H54 (cell line): ENCODE measurements at places on chromosomes 13 and 19.

DNA sequence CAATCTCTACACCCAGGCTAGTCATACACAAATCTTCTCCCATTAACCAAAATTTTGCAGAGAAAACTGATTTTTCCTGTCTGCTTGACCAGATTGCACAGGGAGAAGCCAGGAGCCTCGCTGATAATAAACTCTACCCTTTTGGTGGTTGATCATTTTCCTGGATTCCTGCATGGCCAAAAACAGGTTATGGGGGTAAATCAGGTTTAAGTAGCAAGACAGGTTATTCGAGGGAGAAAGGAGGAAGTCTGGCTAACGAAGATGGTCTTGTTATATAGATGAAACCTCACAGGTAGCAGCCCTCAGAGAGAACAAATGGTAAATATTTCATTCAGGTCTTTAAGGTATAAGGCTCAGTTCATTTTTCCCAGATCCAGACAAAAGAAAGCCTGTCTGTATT is 16.0 kb upstream of the CEACAM6 start:
- DNase-seq, result no peak

DNA sequence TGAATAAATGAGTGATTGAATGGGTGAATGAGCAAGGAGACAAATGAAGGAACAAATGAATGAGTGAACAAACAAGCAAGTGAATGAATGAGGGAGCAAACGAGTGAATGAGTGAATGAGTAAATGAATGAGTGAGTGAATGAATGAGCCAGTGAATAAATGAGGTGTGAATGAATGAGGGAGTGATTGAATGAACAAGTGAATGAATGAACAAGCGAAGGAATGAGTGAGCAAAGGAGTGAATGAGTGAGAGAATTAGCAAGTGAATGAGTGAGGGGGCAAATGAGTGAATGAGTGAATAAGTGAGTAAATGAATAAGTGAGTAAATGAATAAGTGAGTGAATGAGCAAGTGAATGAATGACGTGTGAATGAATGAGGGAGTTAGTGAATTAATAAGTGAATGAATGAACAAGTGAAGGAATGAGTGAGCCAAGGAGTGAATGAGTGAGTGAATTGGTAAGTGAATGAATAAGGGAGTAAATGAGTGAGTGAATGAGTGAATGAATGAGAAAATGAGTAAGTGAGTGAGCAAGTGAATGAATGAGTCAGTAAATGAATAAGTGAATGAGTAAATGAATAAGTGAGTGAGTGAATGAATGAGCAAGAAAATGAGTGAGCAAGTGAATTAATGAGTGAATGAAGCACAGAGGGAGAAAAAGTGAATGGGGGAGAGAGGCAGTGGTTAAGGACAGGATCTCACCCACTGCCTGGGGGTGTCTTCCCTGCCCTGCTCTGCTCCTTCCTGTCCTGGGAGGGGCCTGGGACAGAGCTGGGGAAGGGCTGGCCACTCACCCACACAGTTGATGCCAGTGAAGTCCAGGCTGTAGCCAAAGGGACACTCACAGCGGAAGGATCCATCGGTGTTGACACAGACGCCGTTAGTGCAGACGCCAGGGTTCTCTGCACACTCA is 36.4 kb downstream of the CCL25 start:
- no peak for DNase-seq

DNA sequence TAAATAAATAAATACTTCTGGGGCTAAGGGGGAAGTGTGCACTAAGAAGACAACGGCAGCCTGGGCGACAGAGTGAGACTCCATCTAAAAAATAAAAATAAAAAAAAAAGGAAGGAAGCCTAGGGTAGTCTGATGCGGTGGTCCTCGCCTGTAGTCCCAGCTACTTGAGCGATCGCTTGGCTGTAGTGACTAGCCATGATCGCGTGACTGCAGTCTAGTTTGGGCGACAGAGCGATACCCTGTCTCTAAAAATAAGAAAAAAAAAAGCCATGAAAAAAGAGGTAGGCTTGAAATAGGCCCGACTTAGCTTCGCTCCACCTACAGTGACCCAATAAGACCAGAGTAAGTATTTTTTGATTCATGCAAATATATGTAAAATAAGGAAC is 661 bp upstream of the BABAM1 start:
- no peak for DNase-seq

DNA sequence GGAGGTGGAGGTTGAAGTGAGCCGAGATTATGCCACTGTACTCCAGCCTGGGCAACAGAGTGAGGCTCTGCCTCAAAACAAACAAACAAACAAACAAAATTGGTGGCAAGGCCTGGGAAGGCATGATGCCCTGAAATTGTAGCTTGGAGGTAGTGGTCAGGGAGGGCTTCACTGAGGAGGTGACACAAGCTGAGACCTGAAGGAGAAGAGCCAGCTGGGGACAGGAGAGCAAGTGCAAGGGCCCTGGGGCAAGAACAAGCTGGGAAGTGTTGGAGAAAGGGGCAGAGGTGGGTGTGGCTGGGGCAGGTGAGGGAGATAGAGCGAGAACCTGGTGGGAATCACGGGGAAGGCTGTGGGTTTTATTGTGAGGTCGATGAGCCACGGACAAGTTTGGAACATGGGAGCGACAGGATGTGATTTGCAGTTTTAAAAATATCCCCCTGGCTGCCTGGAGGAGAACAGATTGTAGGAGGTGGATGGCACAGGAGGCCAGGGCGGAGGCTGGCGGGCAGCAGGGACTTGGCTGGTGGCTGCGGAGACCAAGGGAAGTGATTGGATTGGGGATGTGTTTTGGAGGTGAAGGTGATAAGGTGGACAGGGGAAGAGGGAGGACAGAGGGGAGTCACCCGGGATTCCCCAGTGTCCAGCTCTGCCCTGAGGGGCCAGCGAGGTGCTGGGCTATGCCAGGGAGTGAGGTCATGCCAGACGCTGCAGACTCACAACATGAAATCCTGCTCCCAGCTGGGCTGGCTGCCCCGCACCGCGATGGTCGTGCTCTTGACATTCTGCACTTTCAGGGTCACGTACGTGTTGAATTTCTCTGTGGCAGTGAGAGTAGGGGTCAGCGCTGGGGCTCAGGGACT is 14.0 kb downstream of the UNC13A start:
- no peak for DNase-seq

DNA sequence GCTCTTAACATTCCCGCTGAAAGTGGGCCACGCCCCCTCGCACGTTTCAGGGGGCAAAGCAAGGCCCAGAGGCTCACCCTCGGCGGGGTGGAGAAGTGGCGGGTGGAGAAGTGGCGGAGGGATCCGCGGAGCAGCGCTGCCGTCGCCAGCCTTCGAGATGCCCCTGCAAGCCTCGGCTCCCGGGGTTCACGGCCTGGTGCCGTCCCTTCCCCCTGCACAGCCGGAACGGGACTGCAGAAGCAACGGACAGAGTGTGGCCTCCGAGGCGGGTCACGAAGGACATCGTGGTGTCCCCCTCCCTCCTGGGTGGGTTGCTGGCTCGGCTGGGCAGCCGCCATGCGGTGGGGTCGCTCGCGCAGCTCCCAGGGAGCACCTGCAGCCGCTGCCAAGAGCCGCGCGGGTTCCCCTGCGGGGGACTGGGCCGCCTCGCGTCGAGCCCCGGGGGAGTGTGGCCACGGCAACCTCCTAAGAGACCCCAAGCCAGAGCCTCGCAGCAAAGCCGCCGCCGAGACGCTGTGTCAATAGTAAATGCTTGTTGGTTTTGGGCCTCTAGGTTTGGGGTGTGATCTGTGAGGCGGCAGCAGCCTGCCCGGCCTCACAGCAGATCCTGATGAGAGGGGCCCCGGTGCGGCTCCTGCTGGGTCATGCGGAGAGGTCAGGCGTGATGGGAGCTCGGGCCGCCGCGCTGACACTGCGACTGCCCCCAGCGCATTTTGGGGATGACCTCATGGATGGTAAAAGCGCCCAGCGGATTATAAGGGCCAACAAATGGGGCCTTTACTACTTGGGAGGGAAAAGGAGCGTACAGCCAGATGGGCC is 5.5 kb downstream of the TPGS1 start:
- no peak for DNase-seq

DNA sequence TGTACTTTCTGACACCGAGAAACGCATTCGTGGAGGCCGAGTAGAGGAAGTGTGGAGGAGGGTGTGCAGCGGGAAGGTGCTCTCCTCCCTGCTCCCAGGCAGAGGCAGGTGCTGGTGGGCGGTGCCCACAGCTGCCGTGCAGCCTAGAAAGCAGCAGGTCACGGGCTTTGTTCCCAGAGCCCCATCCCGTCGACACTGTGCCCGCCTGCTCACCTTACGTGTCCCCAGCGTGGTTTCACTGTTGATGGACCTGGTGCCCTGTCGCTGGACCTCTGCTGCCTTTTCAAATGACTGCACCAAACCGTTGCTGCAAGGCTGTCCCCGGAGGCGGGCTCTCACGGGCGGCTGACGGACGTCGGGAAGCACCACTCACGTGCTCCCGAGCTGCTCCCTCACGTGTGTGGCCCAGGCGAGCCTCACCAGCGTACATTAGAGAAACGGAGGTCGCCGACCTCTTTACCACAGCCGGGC is 20.8 kb downstream of the PLEKHJ1 start:
- DNase-seq, result no peak

- no peak for DNase-seq
These were observed 465.3 kb downstream of the COG6 start for GRCh38 chr13:40120781-40121180.

DNA sequence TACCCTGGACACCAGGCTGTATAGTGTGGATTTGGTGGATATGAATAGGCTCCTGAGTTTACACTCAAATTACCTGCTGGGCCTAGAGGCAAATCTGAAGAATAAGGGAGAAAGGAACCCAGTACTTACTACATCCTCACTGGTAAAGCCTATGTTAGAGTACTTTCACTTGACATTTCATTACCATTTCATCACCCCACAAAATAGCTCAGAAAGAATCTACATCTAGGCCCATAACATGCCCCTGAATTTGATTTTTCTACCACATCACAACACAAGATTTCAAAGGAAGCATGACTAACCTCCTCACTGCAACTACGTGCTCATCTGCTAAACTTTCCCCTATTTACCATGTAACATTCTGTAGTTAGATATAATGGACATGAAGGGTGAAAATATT is 43.3 kb downstream of the VWA8 start:
- DNase-seq, result no peak

GRCh38 chr19:33468361-33469170 is 53.0 kb downstream of the PEPD start:
- DNase-seq, result peak; percentile 56

- DNase-seq, result no peak
These were observed 156.9 kb downstream of the DLEU7 start for GRCh38 chr13:50686551-50686950.

DNA sequence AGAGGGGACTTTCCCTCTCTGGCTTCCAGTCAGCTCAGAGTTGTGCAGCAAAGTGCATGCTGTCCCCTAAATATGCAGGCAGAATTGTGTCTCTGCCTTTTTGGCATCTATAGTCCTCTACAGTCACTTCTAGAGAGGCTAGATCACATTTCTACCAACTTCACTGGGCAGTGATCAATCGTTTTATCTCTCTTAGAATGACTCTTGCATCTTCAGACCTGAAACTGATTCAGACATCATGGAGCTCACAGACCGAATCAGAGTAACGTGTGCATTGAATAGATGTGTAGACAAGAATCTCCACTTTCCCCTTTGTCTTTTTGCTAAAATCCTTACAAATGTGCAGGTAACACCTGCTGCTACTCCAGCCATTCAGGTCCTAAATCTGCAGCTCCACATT is 6.2 kb downstream of the ZNF253 start:
- DNase-seq, result no peak

DNA sequence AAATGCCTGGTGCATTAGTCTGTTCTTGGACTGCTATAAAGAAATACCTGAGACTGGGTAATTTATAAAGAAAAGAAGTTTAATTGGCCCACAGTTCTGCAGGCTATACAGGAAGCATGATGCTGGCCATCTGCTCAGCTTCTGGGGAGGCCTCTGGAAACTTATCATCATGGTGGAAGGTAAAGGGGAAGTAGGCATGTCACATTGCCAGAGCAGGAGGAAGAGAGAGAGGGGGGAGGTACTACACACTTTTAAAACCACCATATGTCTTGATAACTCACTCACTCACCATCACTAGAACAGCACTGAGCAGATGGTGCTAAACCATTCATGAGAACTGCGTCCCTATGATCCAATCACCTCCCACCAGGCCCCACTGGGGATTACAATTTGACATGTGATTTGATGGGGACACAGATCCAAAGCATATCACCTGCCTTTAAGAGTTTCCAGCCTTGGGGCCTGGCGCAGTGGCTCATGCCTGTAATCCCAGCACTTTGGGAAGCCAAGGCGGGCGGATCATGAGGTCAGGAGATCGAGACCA is 219.0 kb downstream of the KATNAL1 start:
- DNase-seq, result no peak

DNA sequence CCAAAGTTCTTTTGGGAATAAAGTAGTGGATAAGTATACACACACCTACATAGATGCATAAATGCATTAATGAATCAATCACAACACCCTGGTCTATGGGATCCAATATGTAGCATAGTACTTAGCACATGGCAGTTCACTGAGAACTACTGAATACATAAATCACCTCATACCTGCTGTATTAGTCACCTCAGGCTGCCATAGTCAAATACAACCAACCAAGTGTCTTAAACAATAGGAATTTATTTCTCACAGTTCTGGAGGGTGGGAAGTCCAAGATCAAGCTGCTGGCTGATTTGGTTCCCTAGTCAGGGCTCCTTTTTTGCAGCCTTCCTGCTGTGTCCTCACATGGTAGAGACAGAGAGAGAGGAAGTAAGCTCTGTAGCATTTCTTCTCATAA is 228.2 kb downstream of the NHLRC3 start:
- DNase-seq, result no peak

DNA sequence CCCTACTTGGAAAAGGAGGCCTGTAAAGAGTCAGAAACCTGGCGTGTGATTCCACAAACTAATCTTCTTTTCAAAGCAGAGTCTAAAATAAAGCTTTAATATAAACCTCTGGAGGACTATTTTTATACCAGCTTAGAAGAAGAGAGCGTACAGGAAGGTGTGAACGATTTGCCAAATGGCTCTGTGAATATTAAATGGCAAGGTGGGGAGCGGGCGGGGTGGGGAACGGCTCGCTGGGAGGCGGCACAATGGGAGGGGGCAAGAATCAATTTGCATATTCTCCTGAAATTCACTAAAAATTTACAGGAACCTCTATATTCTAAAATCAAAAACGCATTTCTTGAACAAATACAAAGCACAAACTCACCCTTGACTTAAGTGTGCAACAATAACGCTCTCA is 982 bp downstream of the ZNF780B start:
- no peak for DNase-seq

GRCh38 chr13:107883561-107884175 is 331.7 kb downstream of the LIG4 start:
- peak; percentile 78 for DNase-seq
